K562 (cell line): ENCODE measurements at places on chromosomes 2 and 18.
A peak's percentile ranks its signal among the peaks of the same experiment; 100 is the strongest.

DNA sequence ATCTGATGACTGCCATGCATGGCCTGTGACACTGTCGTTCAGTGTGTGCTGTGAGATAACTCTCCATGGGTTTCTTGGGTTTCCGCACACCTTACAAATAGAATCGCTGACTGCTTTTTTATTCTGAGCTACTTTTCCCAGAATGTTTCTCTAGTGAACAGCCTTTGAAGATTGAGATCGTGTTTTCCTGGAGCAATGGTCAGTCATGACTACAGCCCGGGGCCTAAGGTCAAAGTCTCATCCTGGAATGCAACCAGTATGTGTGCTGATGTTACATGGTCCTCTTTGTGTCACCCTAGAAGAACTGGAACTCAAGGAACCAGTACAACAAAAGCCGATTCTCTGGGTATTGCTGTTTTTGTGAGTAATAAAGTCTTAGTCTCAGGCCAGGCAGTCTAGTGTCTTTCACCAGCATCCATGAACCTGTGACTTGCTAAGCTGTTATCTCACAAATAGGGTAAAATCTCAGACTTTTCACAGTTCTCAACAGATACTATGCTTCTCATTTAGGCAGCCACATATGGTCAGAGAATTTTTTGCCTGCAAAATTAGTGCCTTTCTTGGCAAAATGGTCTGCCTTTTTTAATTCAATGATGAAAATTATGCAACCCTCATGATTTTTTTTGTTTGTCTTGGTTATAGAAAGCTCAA lies 124.9 kb upstream of the PIEZO2 start:
- DNase-seq: no peak

DNA sequence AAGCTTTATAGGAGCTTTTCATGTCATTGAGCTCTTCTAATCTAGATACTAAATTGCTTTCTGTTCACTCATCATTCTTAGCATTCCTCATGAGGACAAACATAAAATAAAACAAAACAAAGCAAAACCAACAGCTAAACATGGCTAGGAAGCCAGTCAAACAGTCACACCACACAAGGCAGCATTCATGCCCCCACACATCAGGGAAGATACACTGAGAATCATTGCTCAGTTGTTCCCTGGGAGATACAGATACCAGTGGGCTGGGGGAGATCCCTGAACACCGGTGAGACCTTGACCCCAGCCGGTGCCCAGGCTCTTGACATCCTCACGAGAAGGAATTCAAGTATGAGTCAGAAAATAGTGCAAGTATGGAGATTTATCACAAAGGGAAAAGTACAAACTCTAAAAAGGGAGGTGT lies 177.9 kb upstream of the ARL4C start:
- no peak for DNase-seq

- no peak for DNase-seq
Observed at GRCh38 chr2:11375689-11376027, 31.2 kb upstream of the ROCK2 start.

DNA sequence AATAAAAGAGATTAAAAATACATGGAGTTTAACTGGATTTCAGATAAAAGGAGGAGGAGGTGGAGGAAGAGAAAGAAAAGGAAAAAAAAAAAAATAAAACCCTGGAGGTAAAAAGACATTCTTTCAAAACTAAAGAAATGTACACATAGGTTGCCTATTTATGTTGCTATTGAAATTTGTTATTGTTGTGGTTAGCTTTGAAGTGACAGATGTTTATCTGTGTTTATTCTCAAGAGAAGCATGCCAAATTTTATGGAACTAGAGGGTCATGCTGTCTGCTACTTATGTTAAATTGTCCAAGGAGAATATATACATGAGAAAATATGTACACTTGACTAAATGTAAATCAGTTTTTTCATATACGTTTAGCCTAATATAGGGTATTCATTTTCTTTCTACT lies 653.2 kb downstream of the DCDC2C start:
- no peak for DNase-seq

GRCh38 chr2:119455066-119455718 lies 23.5 kb downstream of the TMEM37 start:
- DNase-seq: no peak

DNA sequence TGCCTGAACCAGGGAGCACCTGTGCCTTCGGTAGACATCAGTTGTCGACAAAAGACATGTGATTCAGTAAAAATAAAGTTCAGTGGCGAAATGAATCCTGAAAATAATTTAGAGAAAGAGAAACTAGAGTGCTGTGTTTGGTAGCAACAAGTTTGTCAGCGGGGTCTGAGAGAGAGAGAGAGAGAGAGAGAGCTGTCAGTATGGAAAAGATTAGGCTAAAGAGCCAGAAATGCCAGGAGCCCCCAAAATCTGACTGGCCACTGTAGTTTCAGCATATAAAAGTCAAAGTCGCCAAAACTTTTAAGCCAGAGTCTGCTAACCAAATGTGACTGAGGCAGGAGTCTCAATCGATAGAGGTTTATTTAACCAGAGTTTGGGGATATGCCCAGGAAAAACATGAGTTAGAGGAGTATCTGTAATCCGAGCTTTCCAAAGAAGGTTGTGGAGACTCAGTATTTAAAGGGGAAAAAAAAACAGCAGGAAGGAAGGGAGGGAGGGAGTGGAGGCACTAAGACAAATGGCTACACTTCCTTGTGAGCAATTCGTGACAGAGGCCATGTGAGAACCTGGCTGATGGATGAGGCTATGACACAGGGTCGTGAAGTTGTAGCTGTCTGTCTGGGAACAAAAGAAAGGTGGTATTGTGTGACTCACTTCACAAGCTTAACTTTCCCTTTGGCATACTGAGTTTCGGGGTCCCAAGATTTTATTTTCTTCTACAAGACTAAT lies 20.5 kb upstream of the GNAL start:
- DNase-seq: no peak

DNA sequence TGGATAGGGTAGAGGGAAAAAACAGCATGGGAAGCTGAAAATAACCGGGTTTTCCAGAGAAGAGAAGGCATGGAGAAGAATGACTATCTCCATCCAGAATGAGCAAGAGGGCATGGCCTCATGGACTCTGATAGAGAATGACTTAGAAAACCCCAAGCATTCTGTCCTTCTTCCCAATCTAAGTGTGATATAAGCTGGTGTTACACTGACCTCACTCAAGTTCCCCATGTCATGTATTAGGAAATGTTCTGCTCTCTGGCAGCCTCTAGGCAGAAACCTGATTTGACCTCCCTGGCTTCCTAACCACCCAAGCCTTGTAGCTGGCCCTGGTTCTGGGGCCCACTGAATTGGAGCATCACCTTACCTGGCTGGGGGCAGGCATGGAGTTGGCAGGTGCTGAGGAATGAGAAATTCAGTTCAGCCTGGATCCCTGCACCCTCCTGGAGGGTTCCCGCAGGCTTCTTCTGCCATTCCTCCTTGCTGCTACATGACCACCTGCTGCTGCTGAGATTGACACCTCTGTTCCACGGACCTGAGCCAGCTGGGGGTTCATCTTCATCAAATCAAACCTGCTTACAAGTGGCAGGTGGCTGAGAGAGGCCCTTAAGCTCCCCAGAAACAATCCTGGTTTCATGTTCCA lies 5.2 kb upstream of the SIGLEC15 start:
- DNase-seq: no peak

GRCh38 chr2:25305775-25306174 lies 36.0 kb downstream of the DNMT3A start:
- DNase-seq: no peak

GRCh38 chr2:126668254-126668653 lies 12.3 kb downstream of the GYPC start:
- no peak for DNase-seq

DNA sequence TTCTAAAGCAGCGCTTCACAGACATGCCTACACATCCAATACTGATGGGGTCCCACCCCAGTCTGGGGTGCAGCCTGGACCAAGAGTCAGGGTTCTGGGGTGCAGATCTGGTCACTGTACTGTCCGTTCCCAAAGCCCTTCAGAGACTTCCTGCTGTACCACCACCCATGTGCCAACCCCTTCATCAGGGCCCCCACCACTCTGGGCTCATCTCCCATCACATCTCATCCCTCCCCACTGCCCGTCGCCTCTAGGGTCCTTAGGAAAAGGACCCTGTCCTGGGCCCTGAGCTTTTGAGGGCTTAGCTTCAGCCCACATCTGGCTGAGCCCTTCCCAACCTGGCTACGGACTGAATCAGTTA lies 37.9 kb upstream of the ID2 start:
- no peak for DNase-seq

DNA sequence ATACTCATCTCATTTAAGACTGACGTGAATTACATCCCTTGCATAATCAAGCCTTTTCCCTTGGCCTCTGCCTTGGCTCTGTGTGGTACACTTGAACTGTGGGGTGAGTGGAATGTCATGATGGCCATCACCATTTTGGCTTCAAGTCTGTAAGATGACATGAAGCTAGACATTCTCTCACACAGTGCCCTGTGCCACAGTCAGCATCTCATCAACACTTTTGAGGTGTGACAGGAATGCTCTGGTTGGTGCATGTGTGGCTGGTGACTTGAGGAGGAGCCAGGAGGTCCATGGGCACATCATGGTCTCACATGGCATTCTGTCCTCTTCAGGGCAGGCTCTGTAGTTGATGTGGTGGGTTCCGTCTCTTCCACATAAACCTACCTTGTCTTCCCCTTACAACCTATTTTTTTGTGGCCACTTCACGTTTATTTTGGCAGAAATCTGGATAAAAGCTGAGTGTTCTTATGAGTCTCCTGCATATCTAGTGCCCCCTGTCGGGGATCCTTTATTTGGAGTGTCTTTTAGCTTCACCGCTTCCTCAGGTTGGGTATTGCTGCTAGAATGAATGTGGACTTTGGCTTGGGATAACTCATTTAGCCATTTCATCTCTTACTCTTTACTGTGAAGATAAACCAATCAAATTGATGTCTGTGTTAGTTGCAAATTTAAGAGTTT lies 28.1 kb downstream of the MAP4K4 start:
- peak; percentile 28 for DNase-seq

- no peak for DNase-seq
Observed at GRCh38 chr18:5558851-5559250, 15.1 kb upstream of the EPB41L3 start.

- no peak for DNase-seq
Observed at GRCh38 chr2:44531289-44531688, 169.5 kb downstream of the CAMKMT start.

- no peak for DNase-seq
Observed at GRCh38 chr2:152320814-152321213, 14.2 kb upstream of the FMNL2 start.

DNA sequence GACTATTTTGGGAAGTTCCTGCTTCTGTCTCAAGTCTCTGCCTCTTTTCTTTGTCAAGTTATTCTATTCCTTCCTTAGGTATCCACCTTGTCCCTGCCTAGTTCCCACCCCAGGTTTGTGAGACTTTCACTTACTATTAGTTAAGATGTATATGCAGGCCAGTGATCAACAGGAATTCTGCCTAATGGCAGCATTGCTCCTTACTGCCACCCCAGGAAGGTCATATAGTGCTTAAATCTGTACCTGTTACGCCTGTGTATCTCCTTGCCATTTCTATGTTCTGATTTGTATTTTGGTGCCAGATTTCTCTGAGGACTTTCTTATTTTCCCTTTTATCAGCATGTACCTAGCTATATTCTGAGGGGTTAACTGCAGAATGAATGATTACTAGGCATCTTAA lies 746.0 kb upstream of the TMEFF2 start:
- no peak for DNase-seq

DNA sequence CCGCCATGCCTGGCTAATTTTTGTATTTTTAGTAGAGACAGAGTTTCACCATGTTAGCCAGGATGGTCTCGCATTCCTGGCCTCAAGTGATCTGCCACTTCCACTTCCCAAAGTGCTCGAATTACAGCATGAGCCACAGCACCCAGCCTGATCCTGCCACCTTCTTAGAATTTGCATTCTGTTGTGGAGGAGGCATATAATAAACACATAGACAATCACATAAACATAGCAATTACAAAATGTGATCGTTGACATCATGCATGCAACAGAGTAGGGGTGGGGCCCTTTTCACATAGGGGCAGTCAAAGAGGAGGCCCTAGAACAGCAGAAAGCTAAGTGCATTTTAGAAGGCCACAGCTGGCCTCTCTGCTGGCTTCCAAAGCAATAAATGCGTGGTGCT lies 39.9 kb upstream of the TSPYL6 start:
- no peak for DNase-seq

DNA sequence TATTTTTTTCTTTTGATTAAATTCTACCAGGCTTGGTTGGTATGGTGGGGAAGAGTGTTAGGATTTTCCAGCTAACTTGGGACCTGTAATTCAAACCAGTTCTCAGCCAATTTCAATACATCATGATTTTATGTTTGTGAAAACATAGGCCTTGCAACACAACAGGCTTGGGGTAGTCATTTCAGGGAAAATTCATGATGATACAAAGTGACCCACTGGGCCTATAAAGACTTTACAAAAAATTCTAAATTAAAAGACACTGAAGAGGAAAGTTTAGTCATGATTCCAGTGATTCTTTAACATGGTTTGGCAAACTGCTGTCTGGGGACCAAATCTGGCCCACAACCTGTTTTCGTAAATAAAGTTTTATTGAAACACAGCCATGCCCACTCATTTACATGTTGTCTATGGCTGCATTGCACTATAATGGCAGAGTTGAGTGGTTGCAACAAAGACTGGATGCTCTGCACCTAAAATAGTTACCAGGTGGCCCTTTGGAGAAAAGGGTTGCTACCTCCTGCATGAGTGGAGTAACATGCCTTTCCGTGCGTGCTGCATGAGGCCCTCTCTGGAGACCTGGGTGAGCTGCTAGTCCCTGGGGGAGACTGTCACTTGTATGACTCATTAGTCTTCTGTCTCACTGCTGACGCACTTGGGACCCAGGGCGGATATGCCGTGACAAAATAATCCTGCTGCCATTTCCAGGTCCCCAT lies 73.6 kb downstream of the NPAS2 start:
- peak; percentile 82 for DNase-seq

DNA sequence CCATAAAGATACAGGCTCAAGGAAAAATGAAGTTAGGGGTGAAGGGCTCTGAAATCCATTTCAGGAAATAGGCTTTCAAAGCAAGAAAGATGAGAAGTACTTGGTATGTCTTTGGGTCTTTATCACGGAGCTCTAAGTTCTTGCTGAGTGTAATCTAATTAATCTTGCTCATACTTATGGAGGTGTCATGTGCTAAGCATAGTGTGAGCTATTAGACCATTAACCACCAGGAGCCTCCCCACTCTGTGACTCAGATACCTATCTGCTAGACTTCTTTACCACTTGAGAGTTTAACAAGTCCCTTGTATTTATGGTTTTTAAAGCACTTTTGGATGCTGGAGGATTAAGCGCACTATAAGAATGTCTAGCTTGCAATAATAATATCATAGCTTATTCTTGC lies 678.7 kb downstream of the EPHA4 start:
- no peak for DNase-seq

GRCh38 chr2:149552226-149552625 lies 35.3 kb downstream of the MMADHC start:
- DNase-seq: no peak

DNA sequence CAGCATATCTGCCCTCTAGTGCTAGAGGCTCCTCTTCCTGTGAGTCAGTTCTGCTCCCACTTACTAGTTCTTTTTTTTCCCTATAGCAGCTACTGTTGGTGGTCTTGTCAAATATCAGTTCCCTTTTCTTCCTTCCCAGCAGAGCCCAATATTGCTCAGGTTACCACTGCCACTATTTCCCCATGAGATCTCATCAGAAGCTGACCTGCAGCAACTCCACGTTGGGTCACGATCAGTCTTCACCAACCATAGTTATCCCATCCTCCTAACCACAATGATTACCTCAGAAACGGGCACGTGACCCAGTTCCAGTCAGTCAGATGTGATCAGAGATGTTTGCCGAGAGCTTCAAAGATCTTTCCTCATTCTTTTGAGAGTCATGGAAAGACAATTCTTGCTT lies 59.7 kb upstream of the CAPN13 start:
- no peak for DNase-seq

- no peak for DNase-seq
Observed at GRCh38 chr2:241852981-241853631, 5.6 kb downstream of the PDCD1 start.
